Progenitor cell of endocrine pancreas (in vitro differentiated cells): ENCODE measurements at places on chromosomes 4 and X. TPM values are rescaled to one million over a fixed set of nuclear protein-coding genes. Genes with fewer than 3 reads are reported as not detected.

Gene BANK1
- 0.51 and 0.79 TPM in 2 replicates for total RNA-seq

DNA sequence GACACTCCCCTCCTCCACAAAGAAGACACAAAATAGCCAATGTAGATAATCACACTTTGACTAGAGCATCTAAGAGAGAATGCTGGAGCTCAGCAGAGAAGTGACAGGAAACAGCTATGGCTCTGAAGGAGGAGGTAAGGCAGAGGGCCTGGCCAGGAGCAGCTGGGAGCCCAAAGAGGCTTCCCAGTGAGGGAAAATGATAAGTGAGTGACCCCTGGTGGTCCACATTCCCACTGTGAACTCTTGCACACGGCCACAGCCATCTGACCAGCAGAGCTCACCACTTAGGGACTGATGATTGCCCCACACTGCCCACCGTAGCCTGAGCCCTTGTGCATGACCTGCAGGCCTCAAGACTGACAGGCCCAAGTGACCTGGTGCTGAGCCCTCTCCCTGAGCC, 162.7 kb upstream of the GALNTL6 start:
- no peak overlapping the region for H3K27ac ChIP-seq
- H3K4me1 ChIP-seq: no peaks in the 10 kb centered on the region
- DNase-seq: no peak

Gene UCP1
- not detected in 2 replicates for total RNA-seq

Gene MAGEB10
- not detected in 2 replicates for total RNA-seq

Gene STS
- total RNA-seq: 7.6 and 7.8 TPM in 2 replicates
